ENCODE measurements at places on chromosomes 12 and 14.
A peak's percentile ranks its signal among the peaks of the same experiment; 100 is the strongest.

- H3K4me3 ChIP-seq, result no peak overlapping the region
- no peaks in the 10 kb centered on the region for H3K36me3 ChIP-seq
- H3K27ac ChIP-seq, result no peak overlapping the region
- peaks cover 15% of the 10 kb centered on the region for H3K4me1 ChIP-seq
Observed at GRCh38 chr12:26848156-26848825, 15.3 kb upstream of the ITPR2 start.

DNA sequence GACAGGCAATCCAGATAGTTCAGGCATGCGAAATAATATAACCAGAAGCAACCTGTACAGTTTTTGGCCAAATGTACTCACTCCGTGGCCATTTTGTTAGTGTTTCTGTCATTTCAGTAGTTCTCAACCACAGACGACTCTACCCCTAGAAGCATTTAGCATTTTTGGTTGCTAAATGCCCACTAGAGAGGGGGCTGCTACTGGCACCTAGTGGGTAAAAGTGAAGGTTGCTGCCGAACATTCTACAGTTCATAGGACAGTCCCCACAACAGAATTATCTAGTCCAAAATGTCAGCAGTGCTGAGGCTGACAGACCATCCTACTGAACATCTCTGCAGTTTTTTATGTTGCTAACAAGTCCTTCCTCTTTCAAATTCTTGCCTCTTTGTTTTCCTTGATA lies 107.4 kb downstream of the TSHR start:
- no peak overlapping the region for H3K27ac ChIP-seq
- no peaks in the 10 kb centered on the region for H3K27me3 ChIP-seq
- no peak overlapping the region for H3K4me3 ChIP-seq
- DNase-seq, result no peak
- no peaks in the 10 kb centered on the region for H3K4me1 ChIP-seq
- no peaks in the 10 kb centered on the region for H3K36me3 ChIP-seq

DNA sequence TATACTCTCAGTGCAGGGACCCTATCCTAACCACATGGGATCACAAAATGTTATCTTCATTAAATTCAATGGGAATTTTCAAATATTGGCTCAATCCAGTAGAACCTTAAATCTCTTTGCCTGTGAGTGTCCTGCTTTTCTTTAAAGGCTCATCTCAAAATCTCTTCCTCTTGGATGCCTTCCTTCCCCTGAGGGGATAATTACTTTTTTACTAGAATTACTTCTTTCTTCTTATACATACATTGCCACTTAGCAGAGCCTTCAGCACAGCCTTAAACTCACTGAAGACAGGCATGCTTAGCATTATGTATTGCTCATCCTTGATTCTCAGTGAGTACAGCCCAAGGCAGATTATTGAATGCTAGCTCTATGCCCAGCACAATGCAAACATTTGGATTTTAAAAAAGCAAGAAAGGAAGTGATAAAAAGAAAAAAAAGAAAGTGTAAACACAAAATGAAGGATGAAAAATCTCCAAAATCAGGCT lies 1918.0 kb upstream of the FLRT2 start:
- no peak overlapping the region for H3K27ac ChIP-seq
- no peaks in the 10 kb centered on the region for H3K36me3 ChIP-seq
- H3K4me1 ChIP-seq, result no peaks in the 10 kb centered on the region
- no peak for DNase-seq
- H3K27me3 ChIP-seq, result no peaks in the 10 kb centered on the region

- no peaks in the 10 kb centered on the region for H3K36me3 ChIP-seq
- H3K27ac ChIP-seq, result no peak overlapping the region
- no peak for DNase-seq
- H3K4me1 ChIP-seq, result no peaks in the 10 kb centered on the region
- H3K27me3 ChIP-seq, result no peaks in the 10 kb centered on the region
- no peak overlapping the region for H3K4me3 ChIP-seq
Observed at GRCh38 chr12:97800561-97800960, 338.0 kb downstream of the RMST start.

DNA sequence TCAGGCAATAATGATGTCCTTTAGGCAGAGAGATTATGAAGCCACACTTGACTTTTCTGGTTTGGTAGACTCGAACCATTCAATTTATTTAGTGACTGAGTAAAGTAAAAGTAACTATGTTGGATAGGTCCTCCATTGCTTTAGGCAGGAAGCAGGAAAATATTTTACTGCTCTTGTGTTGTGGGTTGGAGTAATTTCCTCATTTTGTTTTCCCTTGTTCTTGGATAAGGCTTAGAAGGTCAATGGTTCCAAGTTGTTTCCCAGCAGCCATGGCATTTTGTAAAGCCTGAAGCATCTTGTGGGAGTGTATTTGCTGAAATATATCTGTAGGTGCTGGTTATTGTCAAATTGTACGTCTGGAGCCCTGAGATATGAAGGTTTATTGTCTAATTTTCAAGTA lies 161.2 kb upstream of the SLC38A2 start:
- no peak overlapping the region for H3K27ac ChIP-seq
- H3K4me1 ChIP-seq, result peaks cover 15% of the 10 kb centered on the region
- H3K36me3 ChIP-seq, result no peaks in the 10 kb centered on the region
- H3K27me3 ChIP-seq, result no peaks in the 10 kb centered on the region
- H3K4me3 ChIP-seq, result no peak overlapping the region
- DNase-seq, result no peak

DNA sequence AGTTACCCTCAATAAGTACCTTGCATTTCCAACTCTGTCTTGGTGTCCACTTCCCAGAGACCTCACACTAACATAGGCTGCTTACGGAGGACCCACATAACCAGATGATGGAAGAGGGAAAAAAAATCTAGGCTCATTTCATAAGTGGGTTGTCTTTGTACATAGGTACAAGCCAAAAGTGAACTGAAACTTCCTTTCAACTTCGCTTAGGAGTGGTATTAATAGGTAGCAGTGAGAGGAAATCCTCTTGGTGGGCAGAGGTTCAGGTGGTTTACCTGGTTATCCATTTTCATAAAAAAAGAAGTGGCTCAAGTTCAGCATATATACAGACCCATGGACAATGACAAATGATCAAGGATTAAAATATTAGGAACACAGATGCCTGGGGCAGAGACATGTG lies 35.8 kb upstream of the RNU6-7 start:
- no peak overlapping the region for H3K4me3 ChIP-seq
- H3K27ac ChIP-seq, result no peak overlapping the region
- no peaks in the 10 kb centered on the region for H3K27me3 ChIP-seq
- DNase-seq, result no peak
- no peaks in the 10 kb centered on the region for H3K4me1 ChIP-seq

GRCh38 chr12:74584483-74585062 lies 46.9 kb downstream of the ATXN7L3B start:
- H3K27ac ChIP-seq, result no peak overlapping the region
- H3K4me3 ChIP-seq, result no peak overlapping the region
- DNase-seq, result no peak
- no peaks in the 10 kb centered on the region for H3K36me3 ChIP-seq

DNA sequence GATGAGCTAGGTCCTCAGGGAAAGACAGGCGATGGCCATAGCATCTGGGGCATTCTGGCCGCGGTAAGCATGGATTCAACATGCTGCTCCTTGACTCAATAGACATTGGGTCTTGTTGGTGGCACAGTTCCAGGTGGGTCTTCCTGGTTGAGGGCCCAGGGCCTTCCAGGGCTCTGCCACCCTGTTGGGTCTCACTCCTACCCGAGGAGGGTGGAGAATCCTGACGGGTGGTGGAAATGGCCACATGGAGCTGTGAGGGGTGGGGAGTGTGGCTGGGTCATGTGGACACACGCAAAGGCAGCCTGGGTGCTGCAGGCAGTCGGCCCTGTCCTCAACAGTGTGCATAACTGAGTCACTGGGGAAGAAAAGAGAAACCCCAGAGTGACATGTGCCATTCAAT lies 148.1 kb downstream of the KIF26A start:
- no peak for DNase-seq
- H3K27ac ChIP-seq, result no peak overlapping the region
- H3K36me3 ChIP-seq, result no peaks in the 10 kb centered on the region
- H3K4me3 ChIP-seq, result no peak overlapping the region
- peaks cover 42% of the 10 kb centered on the region for H3K27me3 ChIP-seq

DNA sequence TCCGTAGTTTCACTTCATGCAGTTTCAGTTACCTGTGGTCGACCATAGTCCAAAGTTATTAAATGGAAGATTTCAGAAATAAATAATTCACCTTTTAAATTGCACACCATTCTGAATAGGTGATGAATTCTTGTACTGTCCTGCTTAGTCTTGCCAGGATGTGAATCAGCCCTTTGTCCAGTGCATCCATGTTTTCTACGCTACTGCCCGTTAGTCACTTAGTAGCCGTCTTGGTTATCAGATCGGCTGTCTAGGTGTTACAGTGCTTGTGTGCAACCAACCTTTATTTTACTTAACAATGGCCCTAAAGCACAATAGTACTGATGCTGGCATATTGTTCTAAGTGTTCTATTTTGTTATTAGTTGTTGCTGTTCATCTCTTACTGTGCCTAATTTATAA lies 146.7 kb downstream of the ACSS3 start:
- H3K4me3 ChIP-seq, result no peak overlapping the region
- no peaks in the 10 kb centered on the region for H3K27me3 ChIP-seq
- no peaks in the 10 kb centered on the region for H3K36me3 ChIP-seq

DNA sequence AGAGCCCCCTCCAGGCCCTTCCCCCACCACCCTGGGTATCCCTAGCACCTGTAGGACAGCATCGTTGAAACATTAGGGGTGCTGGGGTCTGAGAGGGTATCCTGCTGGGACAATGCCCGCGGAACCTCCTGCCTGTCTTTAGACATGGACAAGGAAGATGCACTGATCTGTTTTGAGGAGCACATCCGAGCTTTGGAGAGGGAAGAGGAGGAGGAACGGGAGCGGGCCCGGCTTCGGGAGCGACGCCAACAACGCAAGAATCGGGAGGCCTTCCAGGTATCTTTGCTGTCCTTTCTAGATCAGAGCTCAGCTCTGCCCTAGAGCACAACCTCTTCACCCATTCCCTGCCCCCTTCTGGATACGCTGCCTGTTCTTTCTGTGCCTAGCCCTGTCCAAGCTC lies 13.2 kb downstream of the PRPF40B start:
- no peak overlapping the region for H3K4me3 ChIP-seq
- no peaks in the 10 kb centered on the region for H3K4me1 ChIP-seq
- DNase-seq, result no peak
- H3K27me3 ChIP-seq, result no peaks in the 10 kb centered on the region

- peak overlapping the region; percentile 74 for H3K27ac ChIP-seq
- peak overlapping the region; percentile 100 for H3K4me3 ChIP-seq
- H3K4me1 ChIP-seq, result peaks cover 22% of the 10 kb centered on the region
- H3K27me3 ChIP-seq, result no peaks in the 10 kb centered on the region
Observed at GRCh38 chr14:22839159-22839779, 2.9 kb downstream of the MMP14 start.

GRCh38 chr12:132366341-132366861 lies 37.0 kb upstream of the GALNT9 start:
- DNase-seq, result no peak
- H3K36me3 ChIP-seq, result peaks cover 2% of the 10 kb centered on the region
- no peaks in the 10 kb centered on the region for H3K4me1 ChIP-seq
- H3K4me3 ChIP-seq, result no peak overlapping the region
- peaks cover 50% of the 10 kb centered on the region for H3K27me3 ChIP-seq
- no peak overlapping the region for H3K27ac ChIP-seq

DNA sequence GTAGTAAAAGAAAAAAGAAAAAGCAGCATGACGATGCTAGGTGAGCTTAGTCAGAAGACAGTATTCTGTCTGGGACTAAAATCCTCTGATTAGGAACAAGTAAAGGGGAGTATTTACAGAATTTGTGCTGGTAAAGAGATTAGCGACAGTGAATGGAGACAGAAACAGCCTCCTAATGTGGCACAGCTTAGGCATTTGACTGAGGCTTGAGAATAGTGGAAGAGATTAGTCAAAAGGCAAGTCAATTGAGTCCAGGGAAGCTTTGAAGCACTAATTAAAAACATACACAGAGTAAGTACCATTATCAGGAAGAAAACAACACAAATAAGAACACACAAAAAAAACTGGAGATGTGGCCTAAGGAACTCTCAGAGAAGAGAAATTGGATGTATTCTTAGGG lies 131.9 kb upstream of the CLEC14A start:
- no peak overlapping the region for H3K4me3 ChIP-seq
- H3K36me3 ChIP-seq, result no peaks in the 10 kb centered on the region
- H3K27ac ChIP-seq, result no peak overlapping the region
- no peaks in the 10 kb centered on the region for H3K27me3 ChIP-seq
- no peak for DNase-seq

DNA sequence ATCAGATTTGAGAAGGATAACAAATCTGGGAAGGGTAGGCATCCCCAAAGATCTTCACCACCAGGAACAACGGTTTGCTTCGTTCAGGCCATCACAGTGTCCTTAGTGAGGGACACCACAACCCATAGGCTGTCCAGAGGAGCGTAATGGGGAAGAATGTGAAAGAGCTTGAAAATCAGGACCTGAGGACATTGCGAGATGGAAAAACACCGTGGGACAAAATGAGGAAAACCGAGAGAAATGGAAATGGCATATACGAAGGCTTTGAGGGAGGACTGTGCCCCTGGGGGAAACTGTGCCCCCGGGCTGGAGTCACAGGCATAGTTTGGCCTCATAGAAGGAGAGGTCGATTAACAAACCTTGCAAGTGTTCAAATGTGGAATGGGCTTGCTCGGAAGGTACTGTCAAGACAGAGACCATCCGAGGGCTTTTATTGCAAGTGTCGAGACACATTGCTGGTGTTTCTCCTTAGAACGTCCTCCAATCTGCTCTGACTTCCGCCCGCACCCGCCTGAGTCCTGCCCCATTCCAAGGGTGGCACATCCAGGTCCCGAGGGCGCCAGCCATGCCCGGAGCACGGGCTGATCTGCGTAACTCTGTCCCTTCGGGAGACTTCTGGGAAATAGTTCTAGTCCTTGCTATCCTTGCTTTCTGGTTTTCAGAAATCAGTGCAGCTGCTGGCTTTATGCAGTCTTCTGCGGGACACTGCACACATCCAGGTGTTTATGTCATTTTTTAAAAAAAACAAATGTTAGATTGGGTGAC lies 885 bp upstream of the PALS1 start:
- peak overlapping the region; percentile 99 for H3K27ac ChIP-seq
- peaks cover 13% of the 10 kb centered on the region for H3K27me3 ChIP-seq
- no peaks in the 10 kb centered on the region for H3K36me3 ChIP-seq
- DNase-seq, result no peak
- H3K4me3 ChIP-seq, result peak overlapping the region; percentile 89

DNA sequence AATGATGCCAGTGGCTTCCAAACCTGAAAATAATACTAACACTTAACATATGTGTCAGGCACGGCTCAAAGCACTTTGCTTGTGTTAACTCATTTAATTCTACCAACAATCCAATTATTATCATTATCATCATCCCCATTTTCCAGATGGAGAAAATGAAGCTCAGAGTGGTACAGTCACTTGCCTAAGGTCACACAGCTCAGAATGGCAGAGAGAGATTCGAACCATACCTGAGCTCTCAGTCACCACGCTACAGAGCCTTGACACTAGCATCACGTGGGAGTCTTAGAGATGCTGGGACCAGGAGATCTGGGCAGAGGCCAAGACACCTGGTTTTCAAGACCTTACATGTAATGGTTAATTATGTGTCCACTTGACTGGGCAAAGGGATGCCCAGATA lies 34.2 kb downstream of the DHX37 start:
- no peak for DNase-seq
- no peaks in the 10 kb centered on the region for H3K4me1 ChIP-seq
- H3K27ac ChIP-seq, result no peak overlapping the region
- H3K4me3 ChIP-seq, result no peak overlapping the region
- no peaks in the 10 kb centered on the region for H3K27me3 ChIP-seq
- peaks cover 10% of the 10 kb centered on the region for H3K36me3 ChIP-seq

All from progenitor cell of endocrine pancreas (in vitro differentiated cells).